Activated CD4-positive, alpha-beta T cell treated with anti-CD3 and anti-CD28 coated beads, Interleukin-2, Interleukin-4, amounts not matched to agents 100 ng/mL and 50 ng/mL, durations not matched to agents 16 hours and 8 hours (primary cell): ENCODE measurements at places on chromosomes 5 and 9.

DNA sequence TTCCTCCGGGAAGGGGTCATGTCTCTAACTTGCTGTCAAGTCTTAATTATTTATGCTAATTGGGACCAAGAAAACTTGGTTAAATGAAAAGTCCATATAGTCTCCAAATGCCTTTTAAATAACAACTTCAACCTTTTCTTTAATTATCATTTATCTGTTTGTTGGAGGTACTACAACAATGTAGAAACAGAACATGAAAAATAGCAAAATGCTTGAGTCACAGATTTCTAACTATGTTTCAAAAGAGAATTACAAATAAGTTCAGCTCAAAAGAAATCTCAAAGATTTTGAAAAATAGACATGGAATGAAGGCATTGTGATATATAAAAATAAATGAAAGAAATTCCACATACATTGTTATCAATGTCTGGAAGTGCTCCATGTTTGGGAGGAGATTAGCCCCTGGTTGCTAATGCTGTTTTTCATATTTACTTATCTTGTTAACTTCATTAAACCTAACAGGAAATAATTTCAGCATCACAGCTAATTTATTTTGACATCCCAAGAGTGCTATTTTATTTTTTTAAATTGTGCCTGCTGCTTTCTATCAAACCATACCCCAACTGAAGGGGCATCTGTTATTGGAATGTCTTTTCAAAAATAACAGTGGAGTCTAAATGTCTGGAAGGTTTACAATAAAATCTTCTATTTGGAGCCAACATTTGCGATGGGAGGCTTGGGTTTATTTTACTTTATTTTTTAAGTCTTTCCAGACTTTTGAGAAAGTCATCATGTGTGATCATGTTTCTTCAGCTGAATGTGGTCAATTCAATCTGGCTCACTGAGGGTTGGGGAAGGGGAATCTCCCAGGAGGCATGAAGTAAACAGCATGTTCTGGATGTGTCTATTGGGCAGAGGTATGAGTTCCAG is 53.1 kb upstream of the ANKRD55 start:
- DNase-seq, result no peak

- no peak for DNase-seq
Measured at GRCh38 chr9:71895117-71895516, 15.9 kb downstream of the ABHD17B start.

DNA sequence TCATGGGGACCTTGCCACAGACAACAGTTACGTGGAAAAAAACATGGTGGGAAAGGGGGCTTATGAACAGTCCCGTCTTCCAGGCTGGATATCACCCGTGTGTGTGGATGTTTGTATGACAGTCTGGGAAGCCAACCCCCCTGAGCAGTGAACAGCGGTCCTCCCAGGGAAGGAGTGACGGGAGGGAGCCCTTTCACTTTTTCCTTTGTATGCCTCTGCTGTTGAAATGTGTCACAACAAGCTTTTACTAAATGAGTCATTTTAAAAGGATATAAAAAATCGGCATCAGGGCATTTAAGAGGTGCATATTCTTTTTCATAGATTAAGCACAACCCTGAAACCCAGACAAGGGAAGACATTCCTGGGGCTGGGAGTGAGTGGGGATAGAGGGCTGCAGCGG is 5.1 kb downstream of the MYMK start:
- no peak for DNase-seq

GRCh38 chr5:144944936-144945335 is 774.3 kb downstream of the KCTD16 start:
- no peak for DNase-seq

- DNase-seq, result no peak
Measured at GRCh38 chr9:19875291-19875920, 86.6 kb upstream of the SLC24A2 start.

DNA sequence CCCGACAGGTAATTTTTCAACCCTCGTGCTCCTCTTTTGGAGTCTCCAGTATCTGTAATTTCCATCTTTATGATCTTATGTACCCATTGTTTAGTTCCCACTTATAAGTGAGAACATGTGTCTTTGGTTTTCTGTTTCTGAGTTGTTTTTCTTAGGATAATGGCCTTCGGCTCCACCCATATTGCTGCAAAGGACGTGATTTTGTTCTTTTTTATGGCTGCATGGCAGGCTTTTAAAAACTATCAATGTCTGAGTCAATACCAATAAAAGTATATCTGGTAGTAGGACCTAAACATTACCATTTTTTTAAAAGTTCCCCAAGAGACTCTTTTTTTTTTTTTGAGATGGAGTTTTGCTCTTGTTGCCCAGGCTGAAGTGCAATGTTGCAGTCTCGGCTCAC is 3.9 kb upstream of the SLC26A2 start:
- no peak for DNase-seq

- DNase-seq, result no peak
Measured at GRCh38 chr5:29016067-29016466, 1977.7 kb upstream of the CDH9 start.

DNA sequence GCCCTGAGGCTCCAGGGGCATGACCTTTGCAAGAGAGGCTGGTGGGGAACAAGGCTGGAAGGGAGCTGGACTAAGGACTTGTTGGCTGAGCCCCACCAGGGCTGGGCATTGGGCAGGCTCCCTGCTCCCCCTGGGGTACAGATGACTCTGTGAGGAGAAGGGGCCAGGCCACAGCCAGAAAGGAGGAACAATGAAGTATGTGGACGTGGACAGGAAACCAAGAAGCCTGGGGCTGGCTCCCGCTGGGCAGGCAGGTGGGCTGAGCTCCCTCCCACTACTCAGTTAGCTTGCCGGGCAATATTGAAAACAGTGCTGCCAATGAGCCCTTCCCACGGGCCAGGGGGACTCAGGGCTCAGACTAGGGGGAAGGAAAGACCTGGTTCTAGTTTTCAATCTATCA is 66.1 kb upstream of the SPTLC1 start:
- no peak for DNase-seq

GRCh38 chr5:152271420-152271819 is 133.7 kb downstream of the NMUR2 start:
- DNase-seq, result no peak

DNA sequence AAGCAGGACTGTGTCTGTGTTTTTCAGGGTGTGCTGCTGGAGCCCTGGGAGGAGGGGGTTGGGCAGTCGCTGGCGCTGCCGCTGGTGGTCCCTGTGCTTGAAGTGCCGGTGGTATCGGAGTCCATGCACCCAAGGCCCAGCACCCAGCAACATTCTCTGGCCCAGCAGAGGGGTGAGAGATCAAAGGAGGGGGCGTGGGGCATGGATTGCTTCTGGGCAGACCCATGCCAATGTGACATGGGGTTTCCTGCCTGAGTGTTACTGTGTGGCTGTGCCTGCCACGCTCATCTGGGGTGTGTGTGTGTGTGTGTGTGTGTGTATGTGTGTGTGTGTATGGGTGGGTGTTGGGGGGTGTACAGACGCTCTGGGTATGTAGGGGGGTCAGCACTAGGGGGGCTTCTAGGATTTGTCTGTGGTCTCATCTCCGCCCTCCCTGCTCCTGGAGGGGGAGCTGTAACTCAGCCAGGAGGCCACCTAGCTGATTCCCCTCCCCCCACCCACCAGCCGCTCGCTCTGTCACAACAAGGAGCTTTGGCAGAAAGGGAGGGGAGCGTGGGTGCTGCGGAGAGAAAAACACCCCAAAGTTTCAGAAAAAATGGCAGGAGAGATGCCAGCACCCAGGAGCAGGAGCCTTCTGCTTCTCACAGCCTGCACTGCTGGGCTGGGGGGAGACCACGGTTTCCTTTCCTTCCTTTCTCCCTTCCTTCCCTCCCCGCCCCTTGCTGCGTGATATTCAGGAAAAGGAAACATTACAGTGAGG is 35.9 kb upstream of the HSPA9 start:
- DNase-seq, result no peak

DNA sequence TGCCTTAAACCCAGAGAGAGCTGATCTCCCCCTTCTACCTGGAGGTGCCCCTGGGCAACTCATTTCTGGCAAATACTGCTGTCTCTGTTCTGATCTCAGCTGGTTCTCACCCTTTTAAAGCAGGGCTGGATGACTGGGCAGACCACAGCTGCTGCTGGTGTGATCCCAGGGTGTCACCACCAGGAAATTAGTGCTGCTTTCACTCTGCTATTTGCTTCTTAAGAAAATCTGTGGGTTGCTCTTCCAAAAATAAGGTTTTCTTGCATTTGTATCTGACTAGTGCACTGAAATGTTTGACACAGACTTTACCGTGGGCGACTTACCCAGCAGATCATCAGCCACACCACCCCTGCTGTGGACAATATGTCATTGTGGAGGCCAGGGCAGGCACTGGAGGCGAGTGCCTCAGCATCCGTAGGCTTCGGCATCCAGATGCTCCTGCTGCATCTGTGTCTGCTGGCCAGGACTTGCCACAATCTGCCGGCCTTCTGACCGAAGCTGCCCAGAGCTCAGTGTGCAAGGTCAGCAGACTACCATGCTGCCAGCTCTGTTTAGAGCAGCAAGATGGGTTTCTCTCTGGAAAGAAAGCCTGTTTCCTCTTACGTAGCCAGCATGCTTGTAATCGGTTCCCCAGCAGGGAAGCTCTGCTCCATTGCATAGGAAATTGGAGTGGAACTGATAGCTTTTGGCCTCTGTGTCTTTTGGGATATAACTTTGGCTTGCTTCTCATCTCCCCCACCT is 13.6 kb downstream of the ARHGAP26 start:
- peak; percentile 96 for DNase-seq

GRCh38 chr5:131513780-131514179 is 121.2 kb downstream of the RAPGEF6 start:
- no peak for DNase-seq

DNA sequence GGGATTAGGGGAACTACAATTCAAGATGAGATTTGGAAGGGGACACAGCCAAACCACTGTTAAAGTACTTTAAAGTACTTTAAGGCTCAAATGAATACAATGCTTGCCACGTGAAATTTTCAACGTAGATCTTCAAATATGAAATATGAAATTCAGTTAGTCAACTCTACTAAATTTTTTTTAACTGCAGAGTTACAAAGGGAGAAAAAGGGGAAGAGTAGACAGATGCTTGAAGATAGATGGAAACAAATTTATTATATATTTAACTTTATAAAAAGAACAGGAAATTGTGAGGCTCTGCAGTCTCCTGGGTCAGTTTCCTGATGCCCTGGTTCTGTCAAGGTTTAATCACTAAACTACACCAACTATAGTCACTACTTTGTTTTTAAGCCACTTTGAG is 785.5 kb upstream of the DMAC1 start:
- no peak for DNase-seq

GRCh38 chr5:431711-432050 is 11.3 kb upstream of the EXOC3 start:
- DNase-seq, result no peak

- DNase-seq, result no peak
Measured at GRCh38 chr5:1343931-1344901, 683 bp downstream of the CLPTM1L start.

DNA sequence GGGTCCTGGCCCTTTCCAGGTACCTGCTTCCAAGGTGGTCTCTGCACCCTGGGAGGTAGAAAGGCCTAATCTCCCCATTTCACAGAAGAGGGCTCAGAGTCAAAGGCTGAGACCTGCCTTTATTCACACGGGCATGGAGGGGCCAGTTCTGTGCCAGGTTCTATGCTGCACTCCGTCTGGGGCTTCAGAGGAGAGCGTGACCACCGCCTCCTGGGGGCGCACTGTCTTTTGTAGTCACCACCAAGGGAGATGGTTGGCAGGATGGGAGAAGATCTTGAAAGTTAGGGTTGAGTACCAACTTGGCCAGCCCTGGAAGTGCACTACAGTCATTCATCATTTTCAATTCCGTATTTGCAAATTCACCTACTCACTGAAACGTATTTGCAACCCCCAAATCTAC is 23.7 kb upstream of the PRDM12 start:
- no peak for DNase-seq

- DNase-seq, result no peak
Measured at GRCh38 chr5:56684159-56684558, 131.2 kb upstream of the MAP3K1 start.

- DNase-seq, result no peak
Measured at GRCh38 chr5:39475159-39475571, 50.4 kb upstream of the DAB2 start.
